ENCODE measurements at places on chromosomes 1 and 21. TPM values are rescaled to one million over a fixed set of nuclear protein-coding genes. Genes with fewer than 3 reads are reported as not detected.

The ANGPTL3 gene
- total RNA-seq: not detected

The DMRTA2 gene
- total RNA-seq: 0.18 TPM

The GBP4 gene
- not detected for total RNA-seq

The GPR37L1 gene
- total RNA-seq: 0.05 TPM

The RBM11 gene
- 0.65 TPM for total RNA-seq

The ATP6V1G3 gene
- not detected for total RNA-seq

The PDZK1 gene
- 1.0 TPM for total RNA-seq

The MOB3C gene
- total RNA-seq: 3.2 TPM

The KPRP gene
- not detected for total RNA-seq

The FAM89A gene
- total RNA-seq: 15.1 TPM

The C21orf91 gene
- total RNA-seq: 27.6 TPM

The CFAP74 gene
- total RNA-seq: 0.12 TPM

The KLF17 gene
- total RNA-seq: 0.34 TPM

The PLEKHN1 gene
- total RNA-seq: not detected

The LSS gene
- 225 TPM for total RNA-seq

The DLGAP3 gene
- 5.0 TPM for total RNA-seq

The KCNE2 gene
- 0.39 TPM for total RNA-seq

GRCh38 chr1:91732291-91733107, 153.5 kb downstream of the TGFBR3 start:
- DNase-seq: no peak

- DNase-seq: peak; percentile 42
These were observed 9.8 kb downstream of the THAP3 start for GRCh38 chr1:6634371-6635052.

DNA sequence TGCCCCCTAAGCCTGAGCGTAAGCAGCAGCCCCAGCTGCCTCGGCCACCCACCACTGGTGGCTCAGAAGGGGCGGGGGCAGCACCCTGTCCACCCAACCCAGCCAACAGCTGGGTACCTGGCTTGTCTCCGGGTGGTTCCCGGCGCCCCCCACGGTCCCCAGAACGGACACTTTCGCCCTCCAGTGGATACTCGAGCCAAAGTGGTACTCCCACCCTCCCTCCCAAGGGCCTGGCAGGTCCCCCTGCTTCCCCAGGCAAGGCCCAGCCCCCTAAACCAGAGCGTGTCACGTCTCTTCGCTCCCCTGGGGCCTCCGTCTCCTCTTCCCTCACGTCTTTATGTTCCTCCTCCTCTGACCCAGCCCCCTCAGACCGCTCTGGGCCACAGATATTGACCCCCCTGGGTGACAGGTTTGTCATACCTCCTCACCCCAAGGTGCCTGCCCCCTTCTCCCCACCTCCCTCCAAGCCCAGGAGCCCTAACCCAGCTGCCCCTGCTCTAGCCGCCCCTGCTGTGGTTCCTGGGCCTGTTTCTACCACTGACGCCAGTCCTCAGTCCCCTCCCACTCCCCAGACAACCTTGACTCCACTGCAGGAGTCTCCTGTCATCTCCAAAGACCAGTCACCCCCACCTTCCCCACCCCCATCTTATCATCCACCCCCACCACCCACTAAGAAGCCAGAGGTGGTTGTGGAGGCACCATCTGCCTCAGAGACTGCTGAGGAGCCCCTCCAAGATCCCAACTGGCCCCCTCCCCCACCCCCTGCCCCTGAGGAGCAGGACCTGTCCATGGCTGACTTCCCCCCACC, 46.2 kb downstream of the YARS1 start:
- no peak for DNase-seq

DNA sequence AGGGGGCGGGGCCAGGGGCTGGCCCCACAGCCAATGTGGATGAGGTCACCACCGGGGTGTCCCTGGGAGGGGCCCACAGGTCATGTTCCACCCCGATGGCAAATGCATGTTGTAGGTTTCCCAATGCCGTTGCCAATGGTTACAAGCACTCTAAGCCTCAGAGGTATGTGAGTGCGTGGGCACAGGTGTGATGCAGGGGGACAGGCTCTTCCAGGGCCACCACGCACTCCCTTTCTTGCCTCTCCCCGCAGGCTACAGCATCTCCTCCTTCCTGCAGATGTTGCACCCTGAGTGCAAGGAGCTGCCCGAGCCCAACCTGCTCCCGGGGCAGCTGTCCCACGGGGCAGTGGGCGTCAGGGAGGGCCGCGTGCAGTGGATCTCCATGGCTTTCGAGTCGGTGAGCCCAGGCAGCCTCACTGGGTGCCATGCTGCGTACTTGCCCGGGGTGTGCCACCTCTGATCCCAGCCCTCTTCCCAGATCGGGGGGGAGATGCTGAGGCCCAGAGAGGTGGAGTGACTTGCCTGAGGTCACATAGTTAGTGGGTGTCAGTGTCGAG, 52.4 kb downstream of the DISP3 start:
- DNase-seq: no peak

DNA sequence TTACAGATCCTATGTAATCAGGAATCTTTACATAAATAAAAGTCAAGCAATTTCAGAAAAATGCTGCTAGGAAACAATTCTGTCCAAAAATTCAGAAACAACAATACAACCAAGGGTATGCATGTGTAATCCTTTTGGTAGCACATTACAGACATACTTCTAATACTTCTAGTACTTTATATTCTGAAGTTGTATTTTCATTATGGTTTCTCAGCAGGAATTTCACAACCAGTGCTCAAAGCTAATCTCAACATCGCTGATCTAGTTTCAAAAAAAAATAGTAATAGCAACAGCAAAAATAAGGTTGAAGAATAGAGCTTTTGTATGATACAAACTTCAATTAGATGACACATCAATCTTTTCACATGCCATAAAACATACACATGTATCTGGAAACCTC, 545.2 kb downstream of the LTN1 start:
- DNase-seq: no peak

- DNase-seq: no peak
These were observed 9.9 kb upstream of the LRRC39 start for GRCh38 chr1:100187912-100188311.

DNA sequence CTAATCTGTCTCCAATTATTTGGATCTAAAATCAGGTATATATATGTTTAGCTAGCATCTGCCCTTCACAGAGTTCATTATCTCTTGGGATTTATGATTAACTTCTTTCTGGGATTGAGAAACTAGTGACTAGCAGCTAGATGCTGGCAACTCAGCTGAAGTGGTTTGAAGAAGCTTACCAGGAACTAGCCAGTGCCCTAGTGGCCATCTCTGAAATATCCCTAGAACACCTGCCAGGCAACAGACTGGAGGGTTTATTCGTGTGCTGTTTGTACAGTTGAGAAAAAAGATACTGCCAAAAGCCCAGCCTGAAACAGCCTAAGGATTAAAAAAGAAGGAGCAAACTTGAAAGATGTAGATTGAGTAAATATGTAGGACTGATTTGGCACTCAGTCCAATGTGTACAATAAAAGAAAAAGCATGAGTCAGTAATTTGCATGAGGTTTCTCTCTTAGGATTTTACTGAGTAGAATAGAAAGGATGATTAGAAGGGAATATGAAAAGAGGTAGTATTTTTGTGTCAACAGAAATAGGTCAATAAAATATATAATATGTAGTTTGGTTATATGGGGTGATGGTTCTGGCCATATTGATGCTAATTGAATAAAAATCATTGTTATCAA, 1144.6 kb upstream of the ADGRL2 start:
- DNase-seq: no peak

GRCh38 chr1:36665478-36666080, 182.9 kb upstream of the CSF3R start:
- DNase-seq: no peak

DNA sequence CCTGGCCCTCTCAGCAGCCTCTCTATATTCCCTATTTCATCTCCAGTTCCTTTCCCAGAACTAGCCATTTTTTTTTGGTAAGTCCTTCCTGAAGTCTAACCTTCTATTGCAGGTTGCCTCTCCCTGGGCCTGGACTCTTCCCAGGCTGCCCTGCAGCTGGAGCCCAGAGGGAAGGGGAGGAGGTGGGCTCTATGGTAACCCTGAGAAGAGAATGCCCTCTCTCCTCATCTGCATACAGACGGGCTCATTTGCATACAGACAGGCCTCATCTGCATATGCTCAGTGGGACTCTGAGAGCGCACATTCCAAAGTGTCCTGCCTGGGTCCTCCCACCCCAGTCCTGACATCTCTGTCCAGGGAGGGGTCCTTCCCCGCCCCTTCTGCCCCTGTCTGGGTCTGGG, 32.7 kb downstream of the RHBG start:
- no peak for DNase-seq

GRCh38 chr1:160863774-160864131, 1.1 kb upstream of the CD244 start:
- DNase-seq: no peak

- no peak for DNase-seq
These were observed 630.0 kb upstream of the RGS18 start for GRCh38 chr1:191528275-191528674.

- no peak for DNase-seq
These were observed 15.1 kb downstream of the CHD5 start for GRCh38 chr1:6165027-6165426.

DNA sequence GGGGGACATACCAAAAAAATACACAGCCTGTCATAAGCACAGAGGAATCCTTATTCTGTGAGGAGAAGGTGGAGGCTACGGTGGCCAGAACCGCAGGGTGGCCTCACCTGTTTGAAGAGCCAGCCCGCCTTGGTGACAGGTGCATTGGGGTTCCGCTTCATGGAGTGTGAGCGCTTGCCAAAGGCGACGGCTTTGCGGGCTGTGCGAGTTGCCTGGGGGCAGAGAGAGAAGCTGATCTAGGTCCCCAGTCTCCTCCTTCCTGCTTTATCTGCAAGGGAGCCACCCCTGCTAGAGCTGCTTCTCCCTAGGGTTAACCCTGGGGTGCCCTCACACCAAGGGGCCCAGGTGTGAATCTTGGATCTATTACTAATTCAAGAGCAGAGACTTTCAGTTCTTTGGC, 54.3 kb upstream of the GOLT1A start:
- no peak for DNase-seq

DNA sequence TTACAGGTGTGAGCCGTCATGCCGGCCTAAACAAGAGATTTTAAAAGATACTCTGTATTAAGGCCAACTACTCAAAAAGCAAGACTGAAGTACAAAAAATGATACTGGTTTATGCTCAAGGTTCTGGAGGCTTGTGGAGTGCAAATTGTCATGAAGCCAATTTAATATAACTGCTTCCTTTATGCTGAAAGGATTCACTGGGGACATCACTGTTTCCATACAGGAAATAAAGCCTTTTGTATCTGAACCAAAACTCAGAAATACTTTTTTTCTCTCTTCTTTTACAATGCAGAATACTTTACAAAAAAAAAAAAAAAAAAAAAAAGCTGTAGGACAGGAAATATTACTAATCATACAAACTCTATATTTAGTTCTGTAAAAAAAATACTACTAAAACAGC, 55.5 kb upstream of the CNN3 start:
- no peak for DNase-seq

- no peak for DNase-seq
These were observed 45.4 kb downstream of the S100B start for GRCh38 chr21:46559291-46559983.

GRCh38 chr1:150772326-150772725, 6.7 kb upstream of the CTSS start:
- no peak for DNase-seq

GRCh38 chr1:110328274-110328673, 10.9 kb upstream of the RBM15 start:
- DNase-seq: no peak

- no peak for DNase-seq
These were observed 21.0 kb downstream of the ABCG1 start for GRCh38 chr21:42239973-42240372.

DNA sequence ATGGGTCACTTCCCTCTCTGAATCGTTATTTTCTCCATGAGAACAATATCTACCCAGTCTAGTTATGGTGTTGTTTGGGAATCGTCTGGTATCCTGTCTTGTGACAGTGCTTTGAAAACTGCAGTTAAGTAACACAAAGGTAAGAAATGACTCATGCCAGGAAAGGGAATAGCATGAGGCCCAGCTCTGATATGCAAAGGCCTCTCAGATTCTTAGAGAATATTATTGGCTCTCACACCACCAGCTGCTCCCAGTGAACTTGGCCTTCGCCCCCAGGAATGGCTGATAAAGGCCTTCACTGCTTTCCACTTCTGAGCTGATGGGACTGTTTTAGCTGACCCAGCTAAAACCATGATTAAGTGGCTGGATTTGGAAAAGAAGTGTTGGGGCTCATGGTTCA, 27.1 kb downstream of the NEK2 start:
- DNase-seq: no peak

GRCh38 chr1:187928288-187928687, 1099.5 kb downstream of the PLA2G4A start:
- peak; percentile 2 for DNase-seq

- DNase-seq: no peak
These were observed 52.5 kb downstream of the NFASC start for GRCh38 chr1:204923201-204923600.

- no peak for DNase-seq
These were observed 39.0 kb downstream of the COQ8A start for GRCh38 chr1:226979115-226979516.

DNA sequence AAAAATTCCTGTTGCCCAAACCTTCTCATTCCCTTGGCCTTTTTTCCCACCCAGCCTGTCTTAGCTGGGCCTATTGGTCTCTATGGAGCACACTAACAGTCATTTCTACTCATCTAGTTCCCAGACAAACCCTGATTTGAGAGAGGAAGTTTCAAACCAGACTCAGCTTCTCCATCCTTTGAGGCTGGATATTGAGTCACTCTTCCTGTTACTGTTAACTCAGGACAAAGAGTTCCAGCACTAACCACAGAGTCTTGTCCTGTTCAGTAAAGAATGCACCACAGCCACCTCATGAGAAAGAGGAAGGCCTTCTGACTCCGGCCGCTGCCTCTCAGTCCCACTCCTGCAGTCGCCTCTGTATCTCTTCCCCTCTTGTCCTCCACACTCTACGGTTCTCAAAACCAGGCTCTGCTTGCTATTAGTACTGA, 137.8 kb downstream of the PTPRC start:
- no peak for DNase-seq

- DNase-seq: no peak
These were observed 126.8 kb upstream of the EDN2 start for GRCh38 chr1:41611068-41611931.

Data from neural crest cell (in vitro differentiated cells).